ENCODE measurements at places on chromosomes 6 and 20.

GRCh38 chr6:84779380-84779779 lies 15.0 kb upstream of the TBX18 start:
- DNase-seq: no peak

- DNase-seq: no peak
Observed at GRCh38 chr20:31851240-31851955, 6.0 kb upstream of the FOXS1 start.

- no peak for DNase-seq
Observed at GRCh38 chr6:72675396-72675795, 53.5 kb downstream of the KCNQ5 start.

DNA sequence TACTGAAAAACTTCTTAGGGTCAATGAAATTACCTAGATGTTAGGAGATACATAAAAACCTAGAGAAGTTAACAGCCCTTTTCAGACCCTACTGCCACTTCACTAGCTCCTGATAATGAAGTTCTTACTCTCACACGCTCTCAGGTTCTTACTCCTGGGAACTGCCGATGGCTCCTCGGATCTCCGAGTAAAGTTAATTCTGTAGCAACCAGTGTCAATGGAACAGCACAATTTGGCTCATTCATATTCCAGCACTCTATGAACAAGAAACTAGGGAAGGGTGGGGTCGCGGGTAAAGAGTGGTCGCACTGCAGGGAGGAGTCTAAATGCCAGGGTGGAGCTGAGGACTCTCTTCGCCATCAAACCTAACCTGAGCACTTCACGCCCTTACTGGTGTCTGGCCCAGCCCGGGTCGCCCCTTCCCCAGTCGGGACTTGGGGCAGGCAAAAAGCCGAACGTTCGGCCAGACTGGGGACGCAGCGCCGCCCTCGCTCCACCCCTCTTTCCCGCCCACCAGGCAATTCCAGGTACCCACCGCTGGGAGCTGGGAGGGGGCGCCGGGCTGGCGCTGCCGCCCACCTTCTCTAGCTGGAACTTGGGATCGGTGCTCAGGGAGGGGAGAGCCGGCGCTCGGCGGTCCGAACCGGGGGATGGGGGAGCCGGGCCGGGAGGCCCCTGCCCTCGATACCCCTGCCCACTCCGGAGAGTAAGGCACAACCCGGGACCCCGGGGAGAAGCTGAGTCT lies 744 bp downstream of the RAB23 start:
- DNase-seq: peak; percentile 47

- DNase-seq: no peak
Observed at GRCh38 chr6:131931063-131931750, 20.0 kb downstream of the CCN2 start.

- DNase-seq: no peak
Observed at GRCh38 chr6:30945281-30945680, 4.5 kb downstream of the MUCL3 start.

GRCh38 chr6:80338201-80338836 lies 231.8 kb downstream of the BCKDHB start:
- DNase-seq: no peak

DNA sequence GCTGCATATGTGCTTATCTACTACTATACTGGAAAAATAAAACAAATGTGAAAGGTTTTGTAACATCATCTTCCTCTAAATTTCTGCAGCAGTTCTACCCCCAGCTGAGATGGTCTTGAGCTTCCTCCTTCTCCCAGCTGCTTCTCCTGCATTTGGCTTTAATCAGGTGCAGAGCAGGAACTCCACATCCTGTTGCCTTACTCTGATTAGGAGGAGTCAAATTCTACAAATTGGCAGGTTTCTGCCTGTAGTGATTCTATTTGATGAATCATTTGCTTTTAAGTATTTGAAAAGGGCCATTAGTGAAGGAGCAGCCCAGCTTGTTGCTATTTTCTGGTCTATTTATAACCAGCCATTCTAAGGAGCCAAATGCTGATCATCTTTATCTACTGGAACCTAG lies 224.5 kb downstream of the GMDS start:
- DNase-seq: no peak

DNA sequence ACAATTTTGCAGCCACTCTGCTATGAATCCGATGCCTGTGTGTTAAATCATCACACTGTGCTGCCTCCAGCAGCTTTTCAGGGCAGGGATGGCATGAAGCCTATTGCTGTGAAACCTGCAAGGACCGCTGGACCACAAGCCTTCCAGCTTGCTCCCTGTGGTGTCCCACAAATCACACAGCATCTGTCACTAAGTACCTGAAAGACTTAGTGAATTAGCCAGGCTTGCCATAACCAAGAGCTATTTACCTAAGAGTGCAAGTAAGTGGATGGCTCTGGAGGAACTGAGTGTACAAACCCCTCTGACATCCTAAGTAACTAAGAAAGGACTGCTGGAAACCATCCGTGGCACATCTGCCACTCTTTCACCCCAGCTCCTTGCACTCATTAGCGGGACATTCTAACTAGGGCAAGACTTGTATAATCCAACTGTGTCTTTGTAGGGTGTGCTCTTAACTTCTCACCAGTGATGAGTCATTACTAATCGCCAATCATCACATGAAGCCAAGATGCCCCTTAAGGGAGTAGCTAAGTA lies 34.7 kb downstream of the FOXQ1 start:
- no peak for DNase-seq

GRCh38 chr6:32604434-32604877 lies 14.8 kb upstream of the HLA-DRB1 start:
- DNase-seq: no peak

GRCh38 chr6:30759575-30760239 lies 15.4 kb upstream of the IER3 start:
- peak; percentile 62 for DNase-seq

GRCh38 chr20:11492386-11492785 lies 425.3 kb upstream of the BTBD3 start:
- DNase-seq: no peak

DNA sequence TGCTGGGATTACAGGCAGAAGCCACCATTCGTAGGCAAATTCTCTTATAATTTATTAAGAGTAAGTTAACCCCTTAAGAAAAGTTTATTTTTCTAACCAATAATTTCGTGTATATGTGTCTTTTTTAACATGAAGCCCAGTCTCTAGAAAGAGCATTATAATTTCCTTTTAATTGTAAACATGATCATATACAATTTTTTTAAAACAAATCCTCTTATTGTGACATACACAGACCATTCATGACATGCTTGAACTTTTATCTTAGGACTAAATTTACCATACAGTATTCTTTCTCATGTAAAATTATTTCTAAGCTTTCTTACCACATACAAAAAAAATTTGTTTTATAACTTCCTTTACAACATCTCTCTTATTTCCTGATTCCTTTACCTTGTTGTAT lies 6.7 kb downstream of the ACOT13 start:
- no peak for DNase-seq

DNA sequence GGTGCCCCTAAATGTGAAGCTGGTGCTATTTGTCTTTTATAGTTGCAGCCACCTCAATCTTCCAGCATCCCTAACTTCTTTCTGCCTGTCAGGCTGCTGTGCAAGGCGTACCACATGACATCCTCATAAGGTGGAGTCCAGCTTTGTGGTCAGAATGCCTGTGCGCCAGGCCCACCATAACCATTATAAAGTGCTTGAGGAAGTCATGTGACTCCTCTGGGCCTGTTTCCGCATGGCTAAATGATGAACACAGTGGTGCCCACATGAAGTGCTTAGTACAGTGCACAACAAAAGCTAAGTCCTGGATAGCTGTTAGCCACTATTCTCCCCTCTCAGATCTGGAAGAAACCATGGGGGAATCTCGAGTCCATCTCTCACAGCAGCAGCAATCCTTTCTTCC lies 75.6 kb downstream of the INSM1 start:
- no peak for DNase-seq

- DNase-seq: no peak
Observed at GRCh38 chr6:144277174-144277573, 8.0 kb upstream of the UTRN start.

DNA sequence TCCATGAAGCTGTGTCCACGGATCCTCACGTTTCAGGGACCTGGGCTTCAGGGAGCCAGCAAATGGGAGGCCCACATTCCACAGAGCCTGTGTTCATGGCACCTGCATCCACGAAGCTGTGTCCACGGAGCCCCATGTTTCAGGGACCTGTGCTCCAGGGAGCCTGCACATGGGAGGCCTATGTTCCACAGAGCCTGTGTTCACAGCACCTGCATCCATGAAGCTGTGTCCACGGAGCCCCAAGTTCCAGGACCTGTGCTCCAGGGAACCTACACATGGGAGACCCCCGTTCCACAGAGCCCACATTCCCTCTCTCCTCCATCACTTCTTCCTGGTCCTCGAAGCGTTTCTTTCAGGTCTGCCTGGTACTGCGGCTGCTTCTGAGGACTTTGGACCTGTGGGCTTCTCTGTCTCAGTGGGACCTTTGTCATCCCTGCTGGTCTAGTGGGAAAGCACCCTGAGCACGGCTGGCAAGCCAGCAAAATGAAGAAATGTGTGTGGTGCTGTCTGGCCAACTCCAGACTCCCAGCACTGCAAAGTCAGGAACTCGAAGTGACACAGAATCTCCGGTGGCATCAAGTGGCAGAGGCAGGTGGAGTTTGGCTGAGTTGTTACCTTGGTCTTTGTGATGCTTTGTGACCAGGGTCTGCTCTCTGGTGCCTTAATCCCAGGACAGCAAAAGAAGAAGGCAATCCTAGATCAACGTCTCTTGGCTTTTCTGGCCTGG lies 245.9 kb downstream of the DLL1 start:
- no peak for DNase-seq

- DNase-seq: no peak
Observed at GRCh38 chr6:152267967-152268845, 369.0 kb downstream of the SYNE1 start.

DNA sequence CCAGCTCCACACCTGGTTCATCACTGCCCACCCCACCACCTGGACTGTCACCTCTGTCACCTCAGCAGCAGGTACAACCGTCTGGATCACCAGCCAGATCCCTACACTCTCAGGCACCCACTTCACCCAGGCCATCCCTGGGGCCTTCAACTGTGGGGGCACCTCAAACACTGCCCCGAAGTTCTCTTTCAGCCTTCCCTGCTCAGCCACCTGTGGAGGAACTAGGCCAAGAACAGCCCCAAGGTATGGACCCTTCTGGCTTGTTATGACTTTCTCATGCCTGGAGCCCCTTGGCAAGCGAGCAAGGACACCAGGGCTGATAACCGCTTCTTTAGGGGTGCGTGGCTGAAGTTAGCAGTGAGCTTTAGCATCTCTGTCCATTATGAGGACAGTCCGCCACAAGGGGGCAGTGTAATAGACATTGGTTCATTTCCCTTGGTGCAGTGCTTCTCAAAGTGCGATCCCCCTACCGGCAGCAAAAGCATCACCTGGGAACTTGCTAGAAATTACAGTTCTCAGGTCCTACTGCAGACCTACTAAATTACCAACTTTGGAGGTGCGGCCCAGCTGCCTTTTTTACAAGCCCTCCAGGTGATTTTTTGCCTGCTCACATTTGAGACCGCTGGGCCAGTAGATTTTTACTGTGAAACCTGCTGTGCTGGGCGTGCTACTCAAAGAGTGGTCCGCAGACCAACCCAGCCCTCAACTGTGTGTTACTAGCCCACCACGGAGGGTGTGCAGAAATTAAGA lies 32.5 kb downstream of the PNPLA1 start:
- peak; percentile 95 for DNase-seq

DNA sequence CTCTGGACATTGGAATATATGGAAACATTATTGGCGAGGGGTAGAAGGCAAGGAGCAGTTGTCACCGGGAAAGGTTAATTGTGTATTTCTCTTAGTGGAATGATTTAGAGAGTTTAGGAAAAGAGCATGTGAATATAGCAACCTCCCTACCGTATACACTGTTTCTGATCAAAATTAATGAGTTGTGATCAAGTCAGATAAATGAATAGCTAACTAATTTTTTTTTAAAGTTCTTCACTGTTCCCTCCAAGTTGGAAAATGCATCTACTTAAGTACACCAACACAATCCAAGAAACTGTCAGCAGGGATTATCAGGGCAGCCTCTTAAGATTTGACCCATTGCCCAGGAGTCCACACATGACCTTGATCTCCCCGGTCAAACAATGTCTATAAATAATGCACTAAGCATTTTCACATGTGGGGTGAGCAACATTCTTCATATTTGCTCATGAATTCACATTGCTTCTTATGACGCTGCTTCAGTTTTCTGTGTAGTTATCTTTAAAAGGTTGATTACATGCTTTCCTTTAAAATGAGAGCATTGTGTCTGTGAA lies 680.8 kb upstream of the NRSN1 start:
- no peak for DNase-seq

DNA sequence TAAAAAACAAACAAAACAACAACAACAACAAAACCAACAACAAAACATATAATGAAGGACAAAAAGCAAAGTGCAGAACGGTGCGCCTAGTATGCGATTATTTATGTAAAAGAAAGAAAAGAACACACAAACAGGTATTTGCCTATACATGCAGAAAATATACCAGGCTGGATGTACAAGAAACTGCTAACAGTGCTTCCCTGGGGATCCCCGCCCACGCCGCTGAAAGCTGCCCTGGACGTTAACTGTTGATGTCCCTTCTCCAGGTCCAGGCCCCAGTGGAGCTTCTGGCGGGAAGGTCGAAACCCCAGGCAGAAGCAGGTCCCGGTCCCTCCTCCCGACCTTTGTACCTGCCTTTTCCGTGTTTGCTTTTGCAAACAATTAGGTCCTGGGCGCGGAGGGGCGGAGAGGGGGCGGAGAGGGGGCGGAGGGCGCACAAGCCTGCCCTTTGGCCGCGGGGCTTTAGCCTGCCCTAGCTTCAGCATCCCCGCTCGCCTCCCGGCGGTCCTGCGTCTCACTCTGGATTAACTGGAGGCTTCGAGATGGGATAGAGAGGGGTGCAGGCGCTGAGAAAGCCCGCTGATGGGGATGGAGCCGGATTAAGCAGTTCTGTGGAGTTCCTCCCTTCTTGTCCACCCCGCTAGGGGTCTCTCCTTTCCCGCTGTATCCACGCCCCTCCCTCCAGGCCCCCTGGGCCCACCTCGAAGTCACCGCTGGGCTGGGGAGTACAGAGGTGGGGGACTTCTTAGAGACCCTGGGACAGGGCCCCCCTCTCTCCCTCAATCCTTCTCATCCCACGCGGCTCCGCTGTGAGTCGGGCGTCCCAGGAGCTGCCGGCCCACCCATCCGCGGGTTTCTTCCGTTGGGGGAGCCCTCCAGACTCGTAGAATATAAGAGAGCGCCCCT lies 8.2 kb upstream of the AHCY start:
- peak; percentile 25 for DNase-seq

DNA sequence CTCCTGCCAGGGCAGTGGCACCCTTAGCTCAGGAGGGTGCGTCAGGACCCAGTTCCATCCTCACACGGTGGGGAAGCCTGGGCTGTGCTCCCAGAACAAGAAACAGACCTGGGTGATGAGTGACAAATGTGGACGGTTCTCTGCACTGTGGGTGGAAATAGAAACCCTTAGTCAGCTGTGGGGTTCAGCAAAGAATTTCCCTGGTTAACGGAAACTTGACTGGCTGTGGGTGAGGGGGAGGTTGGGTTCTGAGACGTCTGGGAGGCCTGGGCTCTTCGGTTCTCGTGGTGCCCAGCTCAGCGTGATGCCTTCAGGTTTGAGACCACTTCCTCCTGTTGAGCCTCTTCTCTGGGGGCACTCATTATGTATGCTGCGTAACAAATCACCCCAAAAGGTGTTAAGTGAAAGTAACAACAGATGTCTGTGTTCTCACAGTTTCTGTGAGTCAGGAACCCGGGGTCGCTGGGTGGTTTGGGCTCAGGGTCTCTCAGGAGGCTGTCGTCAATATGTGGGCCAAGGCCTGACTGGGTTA lies 53.1 kb upstream of the FAM83D start:
- no peak for DNase-seq

GRCh38 chr6:35797837-35798526 lies 859 bp upstream of the CLPS start:
- DNase-seq: no peak

GRCh38 chr6:147278891-147279290 lies 74.7 kb downstream of the STXBP5 start:
- DNase-seq: no peak

- no peak for DNase-seq
Observed at GRCh38 chr6:85751374-85752055, 108.8 kb upstream of the SYNCRIP start.
